ENCODE measurements at places on chromosomes 6 and 20.

- no peak for DNase-seq
Measured at GRCh38 chr6:151974061-151974617, 166.7 kb downstream of the ESR1 start.

GRCh38 chr6:63709148-63709547 is 73.5 kb downstream of the PHF3 start:
- DNase-seq: no peak

GRCh38 chr6:85348643-85349042 is 101.2 kb upstream of the NT5E start:
- DNase-seq: no peak

DNA sequence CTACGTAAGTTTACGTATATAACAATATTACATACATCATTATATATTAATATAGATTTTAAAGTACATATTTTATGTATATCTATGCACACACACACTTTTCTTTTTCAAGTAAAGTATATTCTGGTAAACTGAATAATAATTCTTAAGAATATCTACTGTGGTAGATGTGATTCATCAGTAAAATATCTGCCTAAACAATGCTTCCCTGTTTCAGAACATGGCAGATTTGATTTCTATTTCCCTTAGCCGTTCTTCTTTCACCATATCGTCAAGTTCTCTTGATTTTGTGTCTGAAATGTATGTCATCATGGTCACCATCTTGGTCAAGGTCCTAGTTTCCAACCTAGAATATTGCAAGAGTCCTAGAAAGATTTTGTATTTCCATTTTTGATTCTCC is 195.6 kb downstream of the HDGFL1 start:
- no peak for DNase-seq

DNA sequence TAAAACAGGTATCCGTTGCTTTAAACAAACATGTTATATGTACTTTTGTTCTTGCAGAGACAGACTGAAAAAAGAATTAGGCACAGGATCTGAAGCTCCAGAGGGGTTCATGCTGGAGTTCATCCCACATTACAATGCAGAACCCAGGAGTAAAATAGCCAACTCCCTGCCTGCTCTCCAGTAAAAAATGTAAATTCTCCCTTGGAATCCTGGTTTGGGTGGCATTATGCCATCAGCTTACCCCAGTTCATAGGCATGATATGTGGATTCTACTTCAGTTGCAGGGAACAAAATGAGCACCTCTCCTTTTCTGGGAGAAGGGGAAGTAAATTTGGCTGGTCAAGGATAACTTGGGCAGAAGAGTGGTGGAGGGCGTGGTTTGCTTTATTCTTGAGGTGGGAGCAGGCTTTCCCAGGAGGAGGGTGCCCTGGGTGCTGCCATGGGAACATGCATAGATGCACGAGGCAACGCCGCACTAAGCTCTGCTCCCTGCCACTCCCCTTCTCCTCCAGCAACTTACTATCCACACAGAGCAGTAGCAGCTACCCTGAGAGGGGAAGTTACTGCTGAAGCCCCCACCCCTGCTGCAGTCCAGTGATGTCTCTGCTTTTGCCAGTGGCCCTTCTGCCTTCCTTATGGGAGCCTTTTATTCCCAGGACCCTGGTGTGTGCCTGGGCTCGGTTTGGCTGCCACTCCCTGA is 71.6 kb upstream of the GLP1R start:
- DNase-seq: no peak

- DNase-seq: peak; percentile 46
Measured at GRCh38 chr6:170222498-170223471, 68.1 kb downstream of the DLL1 start.

DNA sequence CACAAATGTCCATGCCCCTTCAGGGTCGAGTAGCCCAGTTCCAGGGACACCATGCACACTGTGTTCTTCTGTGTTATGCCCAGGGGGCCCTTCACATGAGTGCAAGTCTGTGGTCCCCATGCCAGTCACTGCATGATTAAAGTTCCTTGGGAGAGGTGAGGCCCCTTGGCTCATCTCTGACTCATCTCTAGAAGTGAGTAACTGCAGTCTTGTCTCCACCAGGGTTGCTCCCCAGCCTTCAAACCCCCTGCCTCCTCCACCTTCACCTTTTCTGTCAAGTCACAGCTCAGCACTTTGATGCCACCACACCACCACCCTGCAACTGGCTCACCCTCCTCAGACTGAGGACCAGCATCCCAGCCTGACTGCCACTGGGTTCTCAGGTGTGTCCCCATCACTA is 161.7 kb downstream of the UNC5CL start:
- DNase-seq: no peak

- no peak for DNase-seq
Measured at GRCh38 chr6:157483770-157484169, 102.8 kb downstream of the ZDHHC14 start.

GRCh38 chr6:84773431-84774156 is 9.2 kb upstream of the TBX18 start:
- no peak for DNase-seq

DNA sequence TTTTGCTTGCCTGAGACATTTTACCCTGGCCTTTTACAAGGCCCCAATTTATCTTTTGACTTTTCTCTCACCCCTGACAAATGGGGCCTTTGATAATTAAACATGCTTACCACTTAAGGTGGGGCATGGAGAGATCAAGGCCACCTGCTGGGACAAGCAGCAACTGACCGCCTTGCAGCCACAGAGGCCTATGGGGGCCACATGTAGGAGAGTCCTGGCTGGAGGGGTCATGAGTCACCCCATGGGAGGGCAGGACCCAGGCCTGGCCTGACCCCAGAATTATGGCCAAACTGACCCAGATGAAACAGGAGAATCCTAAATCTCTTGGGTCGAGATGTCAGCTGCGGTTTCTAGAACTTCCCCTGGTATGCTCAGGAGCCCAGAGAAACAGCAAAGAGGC is 8.5 kb upstream of the OCSTAMP start:
- no peak for DNase-seq

DNA sequence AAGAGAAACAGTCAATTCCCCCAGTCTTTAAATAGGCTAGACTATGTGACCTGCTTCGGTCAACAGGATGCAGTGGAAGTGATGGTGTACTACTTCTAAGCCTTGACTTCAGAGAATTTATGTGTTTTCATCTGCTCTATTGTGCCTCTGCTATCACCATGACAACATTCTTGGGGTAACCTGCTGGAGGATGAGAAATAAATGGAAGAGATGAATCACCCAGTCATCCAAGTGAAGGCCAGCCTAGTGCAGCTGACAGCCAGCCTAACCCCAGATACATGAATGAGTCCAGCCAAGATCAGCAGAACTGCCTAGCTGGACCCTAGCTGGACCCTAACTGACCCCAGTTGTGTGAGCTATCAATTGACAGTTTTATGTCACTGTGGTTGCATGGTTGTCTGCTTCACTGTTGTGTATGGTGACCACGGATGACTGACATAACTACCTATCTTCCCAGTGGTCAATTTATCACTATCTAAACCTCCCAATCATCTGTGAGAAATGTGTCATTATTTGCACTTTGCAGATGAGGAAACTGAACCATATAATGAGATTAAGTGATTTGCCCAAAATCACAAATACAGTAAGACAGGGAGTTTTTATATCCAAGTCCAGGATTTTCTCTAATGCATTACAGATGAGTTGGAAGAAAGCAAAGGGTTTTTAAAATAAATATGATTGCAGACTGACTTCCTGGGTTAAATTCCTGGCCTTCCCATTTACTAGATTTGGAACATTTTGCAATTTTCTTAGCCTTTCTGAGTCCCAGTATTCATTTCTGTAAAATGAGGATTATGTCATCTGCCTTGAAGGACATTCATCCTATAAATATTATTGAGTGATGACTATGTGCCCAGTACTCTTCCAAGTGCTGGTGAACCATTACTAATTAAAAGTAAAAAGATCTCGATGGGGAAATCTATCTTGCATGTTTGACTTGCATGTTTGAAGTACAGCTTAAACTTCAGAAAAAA is 136.4 kb upstream of the PLCB4 start:
- DNase-seq: no peak
